ENCODE measurements at places on chromosomes 2 and 18.
A peak's percentile ranks its signal among the peaks of the same experiment; 100 is the strongest.

- no peak for DNase-seq
These were observed 19.5 kb downstream of the ANKRD30B start for GRCh38 chr18:14767474-14767873.

DNA sequence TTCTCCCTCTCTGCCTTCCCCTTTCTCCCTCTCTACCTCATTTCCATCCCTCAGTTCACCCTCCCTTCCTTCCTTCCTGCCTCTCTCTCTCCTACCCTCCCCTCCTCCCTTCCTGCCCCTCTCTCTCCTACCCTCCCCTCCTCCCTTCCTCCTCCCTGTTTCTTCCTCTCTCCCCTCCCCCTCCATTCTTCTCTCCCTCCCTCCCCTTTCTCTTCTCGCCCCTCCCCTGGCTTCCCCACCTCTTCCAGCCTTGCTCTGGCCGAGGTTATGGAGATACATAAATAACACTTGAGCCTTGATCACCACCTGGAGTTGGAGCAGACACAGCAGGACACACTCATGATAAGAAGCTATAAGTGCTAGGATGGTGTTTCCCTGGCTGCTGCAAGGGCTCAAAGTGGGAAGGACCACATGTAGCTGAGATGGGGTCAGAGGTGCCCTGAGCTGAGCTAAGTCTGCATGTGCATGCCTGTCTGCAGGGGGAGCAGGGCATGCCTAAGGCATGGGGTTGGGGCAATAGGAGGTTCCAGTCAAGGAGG lies 326.1 kb upstream of the HS6ST1 start:
- DNase-seq: no peak

GRCh38 chr18:12863687-12864216 lies 20.3 kb downstream of the PTPN2 start:
- DNase-seq: no peak

- DNase-seq: peak; percentile 47
These were observed 9.8 kb upstream of the MREG start for GRCh38 chr2:216023055-216023648.

GRCh38 chr2:11412449-11412810 lies 53.5 kb downstream of the E2F6 start:
- DNase-seq: no peak

DNA sequence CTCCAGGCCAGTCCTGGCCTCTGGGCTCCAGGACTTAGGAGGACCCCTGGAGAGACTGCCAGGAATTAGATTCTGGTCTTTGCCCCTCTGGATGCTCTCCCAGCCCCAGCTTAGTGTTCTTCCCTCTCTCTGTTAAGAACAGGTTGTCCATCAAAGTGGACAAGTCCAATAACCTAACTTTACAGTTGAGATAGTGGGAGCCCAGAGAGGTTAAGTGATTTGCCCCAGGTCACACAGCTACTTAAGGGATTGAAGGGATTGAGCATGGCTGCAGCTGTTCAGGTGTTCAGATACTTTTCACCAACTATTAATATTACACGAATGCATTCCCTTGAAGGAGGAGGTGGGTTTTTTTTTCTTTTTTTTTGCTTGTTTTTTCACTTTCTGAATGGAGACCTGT lies 57.6 kb downstream of the EDAR start:
- no peak for DNase-seq

DNA sequence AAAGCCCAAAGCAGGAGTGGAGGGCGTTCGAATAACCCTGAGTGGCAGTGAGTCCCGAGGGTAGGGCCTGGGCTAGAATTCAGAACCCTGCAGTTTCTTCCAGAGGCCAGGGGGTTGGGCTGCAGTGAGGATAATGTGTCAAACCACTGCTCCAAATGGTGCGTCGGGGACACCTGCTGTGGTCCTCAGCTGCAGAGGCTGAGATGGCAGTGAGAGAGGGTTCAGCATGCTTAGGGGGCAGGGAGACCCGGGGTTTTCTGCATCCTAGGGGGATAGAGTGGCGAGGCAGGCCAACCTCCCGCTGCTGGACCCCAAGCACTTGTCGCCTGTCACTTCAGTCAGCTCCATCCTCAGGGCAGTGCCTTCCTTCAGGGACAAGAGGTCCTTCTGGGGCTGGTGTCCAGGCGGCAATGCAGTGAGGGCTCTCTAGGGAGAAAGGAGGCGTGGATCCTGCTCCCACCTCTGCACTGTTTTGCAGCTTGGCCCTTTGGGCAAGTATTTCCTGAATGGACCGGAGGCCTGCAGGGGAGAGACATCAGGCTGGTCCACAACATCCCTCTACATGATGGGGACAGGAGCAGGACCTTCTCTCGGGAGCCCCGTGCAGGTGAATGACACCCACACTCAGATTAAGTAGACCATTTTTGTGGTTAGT lies 8.4 kb upstream of the NTSR2 start:
- no peak for DNase-seq
